ENCODE measurements at places on chromosomes 13 and 19. TPM values are rescaled to one million over a fixed set of nuclear protein-coding genes. Genes with fewer than 3 reads are reported as not detected.

Gene ARRDC2
- 61.7 TPM for total RNA-seq

Gene ZNF285
- total RNA-seq, result 2.3 TPM

Gene SPRED3
- total RNA-seq, result 2.2 TPM

Gene SHD
- 0.17 TPM for total RNA-seq

Gene SYNE4
- 0.15 TPM for total RNA-seq

Gene FGF14
- total RNA-seq, result not detected

Gene DMWD
- total RNA-seq, result 29.9 TPM

Gene RNF17
- not detected for total RNA-seq

Gene FFAR2
- total RNA-seq, result 0.02 TPM

Gene ZSCAN5A
- total RNA-seq, result 7.5 TPM

Gene MIPEP
- 26.4 TPM for total RNA-seq

Gene TSSK6
- 1.5 TPM for total RNA-seq

Gene C19orf81
- 12.7 TPM for total RNA-seq

Gene C3
- total RNA-seq, result 50.2 TPM

Gene MBD3L3
- total RNA-seq, result not detected

Gene ZNF575
- total RNA-seq, result 1.9 TPM

Gene GAPDHS
- total RNA-seq, result 0.10 TPM

Gene CEACAM16
- total RNA-seq, result 0.13 TPM

Gene MRPL54
- total RNA-seq, result 76.7 TPM

Gene PLEKHF1
- total RNA-seq, result 8.5 TPM

Gene SPC24
- 19.1 TPM for total RNA-seq

Gene CCDC70
- total RNA-seq, result not detected
